Upper lobe of right lung (tissue), 1 donor: ENCODE measurements at places on chromosomes 13 and 19.
A peak's percentile ranks its signal among the peaks of the same experiment; 100 is the strongest.

DNA sequence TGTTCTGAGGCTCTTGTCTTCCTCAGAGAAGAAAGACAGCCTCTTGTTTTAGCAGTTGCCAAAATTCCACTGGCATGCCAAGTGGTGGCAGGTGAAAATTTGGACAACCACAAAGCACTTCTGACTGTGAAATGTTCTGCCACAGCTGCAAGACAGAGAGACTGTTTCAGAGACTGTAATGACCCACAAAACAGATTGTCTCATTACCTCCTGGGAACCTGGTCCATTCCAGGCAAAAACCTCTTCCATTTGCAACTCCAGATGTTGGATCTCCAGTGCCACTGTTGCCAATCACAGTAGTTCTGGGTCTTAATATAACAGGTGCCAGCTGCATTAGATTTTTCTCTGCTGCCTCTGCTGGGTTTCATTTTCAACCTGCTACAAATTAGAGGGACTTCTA is 911.5 kb downstream of the UQCRFS1 start:
- DNase-seq, result no peak

- DNase-seq, result no peak
These were observed 8.5 kb upstream of the TPT1 start for GRCh38 chr13:45349438-45349837.

GRCh38 chr19:4473011-4473762 is 1.1 kb downstream of the HDGFL2 start:
- DNase-seq, result no peak

DNA sequence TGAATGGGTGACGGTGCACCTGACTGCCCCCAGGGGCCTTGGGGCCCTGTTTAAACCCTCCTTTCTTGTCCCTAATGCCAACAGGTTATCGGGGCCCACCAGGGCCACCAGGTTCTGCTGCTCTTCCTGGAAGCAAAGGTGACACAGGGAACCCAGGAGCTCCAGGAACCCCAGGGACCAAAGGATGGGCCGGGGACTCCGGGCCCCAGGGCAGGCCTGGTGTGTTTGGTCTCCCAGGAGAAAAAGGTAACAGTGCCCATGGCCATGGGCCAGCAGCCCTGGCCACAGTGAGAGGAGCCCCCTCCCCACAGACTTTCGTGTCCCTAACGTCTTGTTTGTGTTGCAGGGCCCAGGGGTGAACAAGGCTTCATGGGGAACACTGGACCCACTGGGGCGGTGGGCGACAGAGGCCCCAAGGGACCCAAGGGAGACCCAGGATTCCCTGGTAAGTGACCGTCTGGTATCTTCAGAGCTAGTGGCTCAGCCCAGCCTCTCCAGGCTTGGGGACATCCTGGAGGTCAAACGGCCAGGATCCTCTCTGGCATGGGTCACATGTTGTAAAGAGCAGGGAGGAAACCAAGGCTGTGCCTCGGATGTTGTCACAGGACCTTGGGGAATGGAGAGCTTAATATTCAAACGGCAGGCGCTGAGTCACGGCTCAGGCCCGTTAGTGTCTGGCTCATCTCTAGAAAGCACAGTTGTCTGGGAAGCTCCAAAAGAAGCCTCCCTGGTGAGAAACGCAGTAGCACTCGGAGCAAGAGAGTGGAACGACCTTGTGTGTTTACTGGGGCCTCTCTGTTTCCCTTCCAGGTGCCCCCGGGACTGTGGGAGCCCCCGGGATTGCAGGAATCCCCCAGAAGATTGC is 58.3 kb downstream of the RAB20 start:
- no peak for DNase-seq

GRCh38 chr13:111598747-111599146 is 278.3 kb downstream of the TEX29 start:
- DNase-seq, result peak; percentile 29

DNA sequence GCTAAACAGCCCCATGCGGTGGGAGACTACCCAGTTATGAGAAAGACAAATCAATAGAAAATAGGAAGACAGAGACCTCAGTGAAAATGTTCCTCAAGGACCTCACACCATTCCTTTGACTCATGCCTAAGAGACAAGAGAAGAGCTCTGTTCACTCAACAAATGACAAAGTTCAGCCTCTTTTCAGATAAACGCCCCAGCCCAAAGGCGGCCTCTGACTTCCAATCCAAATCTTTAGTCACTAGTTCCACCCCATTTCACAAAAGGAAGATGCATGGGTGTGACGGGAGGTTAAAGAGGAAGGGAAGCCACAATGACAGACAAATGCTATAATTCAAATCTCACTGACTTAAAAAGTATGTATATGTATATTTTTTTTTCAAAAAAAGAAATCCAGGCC is 8.1 kb downstream of the CARS2 start:
- DNase-seq, result no peak

- no peak for DNase-seq
These were observed 52.0 kb upstream of the C13orf46 start for GRCh38 chr13:114025714-114026431.

GRCh38 chr13:74092711-74093110 is 41.5 kb downstream of the KLF12 start:
- DNase-seq, result no peak

GRCh38 chr13:105778196-105778595 is 757.3 kb downstream of the EFNB2 start:
- no peak for DNase-seq

DNA sequence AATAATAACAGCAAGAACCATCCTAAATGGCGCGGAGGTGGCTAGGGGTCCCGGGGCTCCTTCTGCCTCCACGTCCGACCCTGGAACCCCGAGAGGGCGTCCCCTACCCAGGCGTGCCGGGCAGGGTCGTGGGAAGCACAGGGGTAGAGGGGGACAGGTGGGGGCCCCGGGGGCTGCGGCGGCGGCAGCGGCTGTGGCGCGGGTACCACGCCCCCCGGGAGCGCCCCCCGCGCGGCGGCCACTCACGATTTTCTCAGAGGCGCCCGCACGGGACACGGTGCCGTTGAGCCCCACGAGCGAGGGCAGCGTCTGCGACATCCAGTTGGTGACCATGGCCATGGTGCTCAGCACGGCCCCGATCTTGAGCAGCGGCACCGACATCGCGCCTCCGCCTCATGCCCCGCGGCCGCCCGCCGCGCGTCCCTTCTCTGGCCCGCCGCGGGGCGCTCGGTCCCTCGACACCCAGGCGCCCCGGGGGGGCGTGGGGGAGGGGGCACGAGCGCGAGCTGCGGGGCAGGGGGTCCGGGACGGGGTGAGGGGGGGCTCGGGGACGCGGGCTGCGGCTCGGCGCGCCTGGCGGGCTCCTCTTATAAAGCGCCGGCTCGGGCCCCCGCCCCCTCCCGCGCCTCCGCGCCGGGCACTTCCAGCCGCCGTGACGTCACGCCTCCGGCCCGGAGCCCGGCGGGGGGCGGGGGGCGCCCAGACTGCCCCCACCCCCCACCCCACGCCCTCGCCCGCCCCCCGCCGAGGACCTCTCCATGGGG is 22.9 kb downstream of the OLFM2 start:
- peak; percentile 66 for DNase-seq

DNA sequence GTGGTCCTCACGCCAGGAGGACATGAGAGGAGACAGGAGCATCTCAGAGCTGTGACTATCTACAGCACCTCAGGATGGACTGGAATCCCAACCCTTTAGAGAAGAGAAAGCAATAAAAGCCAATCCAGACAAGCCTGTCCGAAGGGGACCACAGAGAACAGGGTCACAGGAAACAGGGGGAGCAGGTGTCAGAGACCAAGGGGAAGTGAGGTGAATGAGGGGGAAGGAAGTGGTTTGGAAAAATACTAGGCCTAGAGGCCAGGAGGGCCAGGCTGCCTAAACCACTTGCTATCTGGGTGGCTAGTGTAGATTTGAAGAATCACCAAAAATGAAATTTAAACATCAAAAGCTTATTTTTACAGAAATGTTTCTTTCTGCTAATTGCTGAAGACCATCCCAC is 16.2 kb downstream of the TMTC4 start:
- no peak for DNase-seq

DNA sequence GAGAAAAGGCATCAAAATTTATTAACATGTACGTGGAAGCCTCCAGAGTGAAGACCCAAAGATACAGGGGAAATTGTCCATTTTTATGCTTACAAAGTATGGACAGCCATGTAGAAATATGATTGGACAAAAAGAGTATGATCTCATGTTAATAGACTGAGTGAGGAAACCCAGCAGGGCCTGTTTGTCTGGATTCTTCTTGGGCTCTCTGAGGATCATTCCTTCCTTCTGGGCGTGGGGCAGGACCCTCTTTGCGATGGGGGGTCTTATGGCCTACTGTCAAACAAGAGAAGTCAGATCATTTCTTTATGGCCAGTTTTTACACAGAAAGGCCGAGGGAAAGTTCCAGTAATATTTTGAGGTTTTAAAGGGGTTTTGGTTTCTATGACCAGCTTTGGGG is 110.8 kb downstream of the ESD start:
- no peak for DNase-seq

GRCh38 chr13:97512732-97513131 is 78.8 kb downstream of the RAP2A start:
- DNase-seq, result no peak

DNA sequence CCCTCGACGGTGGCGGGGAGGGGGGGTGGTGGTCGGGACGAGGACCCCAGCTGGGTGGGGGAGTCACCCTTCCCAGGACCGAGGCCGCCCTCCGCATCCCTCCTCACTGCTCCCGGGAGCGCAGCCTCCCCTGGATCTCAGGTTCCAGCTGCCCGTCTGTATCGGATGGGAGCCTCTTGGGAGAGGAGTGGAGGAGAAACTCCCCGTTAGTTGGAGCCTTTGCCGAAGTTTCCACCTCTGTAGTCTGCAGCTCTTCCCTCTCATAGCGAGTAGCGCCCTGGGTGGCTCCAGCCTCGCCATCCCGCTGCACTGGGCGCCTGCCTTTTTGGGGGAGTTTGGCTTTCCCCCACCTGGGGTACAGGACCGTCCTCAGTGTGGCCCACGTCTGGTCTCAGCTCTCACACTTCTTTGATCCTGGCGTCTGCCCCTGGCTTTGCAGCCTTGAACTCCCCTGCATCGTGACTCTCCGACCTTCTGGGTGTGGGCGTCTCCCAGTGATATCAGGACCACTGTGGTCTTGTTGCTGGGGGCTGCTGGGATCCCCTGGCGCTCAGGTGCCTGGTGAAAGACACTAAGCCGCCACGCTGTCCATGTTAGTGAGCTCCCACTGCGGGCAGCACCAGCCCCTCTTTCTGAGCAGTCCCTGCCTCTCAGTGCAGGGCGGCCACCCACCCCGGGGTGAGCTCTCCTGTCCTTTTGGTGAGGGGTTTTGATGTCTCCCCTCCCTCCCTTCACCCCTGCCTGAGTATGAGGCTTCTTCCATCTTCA is 1.1 kb downstream of the CNOT3 start:
- DNase-seq, result no peak

- no peak for DNase-seq
These were observed 314.4 kb downstream of the MYO16 start for GRCh38 chr13:108943842-108944241.

DNA sequence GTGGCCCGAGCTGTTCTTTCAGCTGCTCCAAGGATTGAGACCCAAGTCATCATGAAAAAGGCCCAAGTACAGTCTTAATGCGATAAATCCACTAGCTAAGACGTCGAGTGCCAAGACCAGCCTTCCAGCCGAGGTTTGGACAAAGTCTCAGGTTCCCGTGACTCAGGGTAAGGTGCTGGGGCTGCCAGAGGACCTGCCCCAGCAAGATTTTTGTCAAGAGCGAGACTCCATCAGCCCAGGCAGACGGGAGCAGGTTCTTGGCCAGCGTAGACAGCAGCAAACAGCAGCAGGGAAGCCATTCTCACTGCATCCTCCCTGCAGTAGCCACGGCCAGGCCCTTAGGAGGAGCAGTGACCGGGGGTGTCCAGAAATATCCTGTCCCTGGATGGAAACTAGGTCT is 3.4 kb downstream of the FEM1A start:
- no peak for DNase-seq

DNA sequence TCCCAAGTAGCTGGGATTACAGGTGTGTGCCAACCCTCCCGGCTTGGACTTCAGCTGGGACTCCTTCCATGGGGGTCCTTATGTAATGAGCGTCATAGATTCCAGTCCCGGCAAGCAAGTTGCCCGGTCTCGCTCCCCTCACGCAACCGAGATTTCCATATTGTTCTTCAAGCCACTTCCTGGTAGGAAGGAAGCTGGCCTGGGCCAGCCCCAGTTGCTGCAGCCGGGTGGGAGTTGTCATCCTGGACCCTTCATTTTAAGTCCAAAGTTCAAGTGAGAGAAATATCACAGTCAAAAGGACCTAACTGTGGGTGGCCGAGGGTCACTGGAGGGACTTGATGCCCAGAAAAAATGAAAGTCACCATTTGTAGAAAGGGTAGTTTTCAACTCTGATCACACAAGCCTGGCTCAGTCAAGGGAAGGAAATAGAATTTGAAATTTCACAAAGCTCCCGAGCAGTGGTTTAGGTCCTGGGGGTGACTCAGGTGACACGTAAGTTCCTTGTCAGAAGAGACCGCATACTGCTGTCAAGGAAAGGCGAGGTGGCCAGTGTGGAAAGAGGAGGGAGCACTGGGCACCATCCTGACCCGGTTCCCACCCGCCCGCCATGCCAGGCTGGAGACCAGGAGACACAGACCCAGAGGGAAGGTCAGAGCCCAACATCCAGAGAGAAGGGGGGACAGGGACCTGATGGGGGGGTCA is 5.3 kb downstream of the FGF21 start:
- DNase-seq, result no peak

DNA sequence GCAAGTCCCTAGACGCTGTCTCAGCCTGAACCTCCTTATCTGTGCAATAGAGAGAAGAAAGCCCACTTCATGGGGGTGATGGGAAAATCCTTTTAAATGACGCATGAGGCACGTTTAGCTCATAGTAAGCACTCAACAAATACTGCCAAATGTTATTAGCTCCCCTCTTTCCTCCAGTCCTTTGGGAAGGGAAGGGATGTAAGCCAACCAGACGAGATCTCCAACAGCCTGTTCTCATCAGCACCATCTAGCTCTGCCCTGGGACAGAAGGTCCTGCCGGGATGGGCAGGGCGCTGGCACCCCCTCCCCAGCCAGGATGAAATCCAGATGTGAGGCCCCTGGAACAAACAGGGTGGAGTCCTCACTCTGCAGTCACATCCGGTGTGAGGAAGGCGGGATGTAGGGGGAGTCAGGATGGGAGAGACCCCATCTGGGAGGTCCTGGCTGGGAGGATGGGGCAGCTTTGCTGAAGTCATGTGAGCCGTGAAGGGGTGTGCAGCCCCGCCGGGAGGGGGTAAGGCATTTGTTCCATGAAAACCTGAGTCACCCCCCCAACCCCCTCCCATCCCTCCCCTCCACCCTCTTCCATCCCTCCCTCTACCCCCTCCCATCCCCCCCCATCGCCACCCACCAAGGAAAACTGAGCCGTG is 4.6 kb downstream of the S1PR2 start:
- peak; percentile 75 for DNase-seq

DNA sequence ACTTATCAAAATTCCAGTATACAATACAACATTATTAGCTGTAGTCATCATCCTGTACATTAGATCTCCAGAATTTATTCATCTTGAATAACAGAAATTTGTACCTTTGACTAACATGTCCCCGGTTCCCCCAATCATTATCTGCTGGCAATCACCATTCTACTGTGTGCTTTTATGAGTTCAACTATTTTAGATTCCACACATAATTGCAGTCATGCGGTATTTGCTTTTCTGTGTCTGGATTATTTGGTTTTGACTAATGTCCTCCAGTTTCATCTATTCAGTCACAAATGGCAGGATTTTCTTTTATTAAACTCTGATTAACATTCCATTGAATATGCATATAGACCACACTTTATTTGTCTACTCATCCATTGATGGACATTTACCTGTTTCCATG is 530.7 kb upstream of the SLITRK1 start:
- DNase-seq, result no peak
